Myocyte (in vitro differentiated cells): ENCODE measurements at places on chromosomes 6 and 20. TPM values are rescaled to one million over a fixed set of nuclear protein-coding genes. Genes with fewer than 3 reads are reported as not detected.

PI3 gene
- not detected in 2 replicates for total RNA-seq

SPEF1 gene
- total RNA-seq = 0.11 TPM in 1 of 2 replicates, not detected in the other

VNN1 gene
- 2.7 TPM in 2 replicates for total RNA-seq

DNA sequence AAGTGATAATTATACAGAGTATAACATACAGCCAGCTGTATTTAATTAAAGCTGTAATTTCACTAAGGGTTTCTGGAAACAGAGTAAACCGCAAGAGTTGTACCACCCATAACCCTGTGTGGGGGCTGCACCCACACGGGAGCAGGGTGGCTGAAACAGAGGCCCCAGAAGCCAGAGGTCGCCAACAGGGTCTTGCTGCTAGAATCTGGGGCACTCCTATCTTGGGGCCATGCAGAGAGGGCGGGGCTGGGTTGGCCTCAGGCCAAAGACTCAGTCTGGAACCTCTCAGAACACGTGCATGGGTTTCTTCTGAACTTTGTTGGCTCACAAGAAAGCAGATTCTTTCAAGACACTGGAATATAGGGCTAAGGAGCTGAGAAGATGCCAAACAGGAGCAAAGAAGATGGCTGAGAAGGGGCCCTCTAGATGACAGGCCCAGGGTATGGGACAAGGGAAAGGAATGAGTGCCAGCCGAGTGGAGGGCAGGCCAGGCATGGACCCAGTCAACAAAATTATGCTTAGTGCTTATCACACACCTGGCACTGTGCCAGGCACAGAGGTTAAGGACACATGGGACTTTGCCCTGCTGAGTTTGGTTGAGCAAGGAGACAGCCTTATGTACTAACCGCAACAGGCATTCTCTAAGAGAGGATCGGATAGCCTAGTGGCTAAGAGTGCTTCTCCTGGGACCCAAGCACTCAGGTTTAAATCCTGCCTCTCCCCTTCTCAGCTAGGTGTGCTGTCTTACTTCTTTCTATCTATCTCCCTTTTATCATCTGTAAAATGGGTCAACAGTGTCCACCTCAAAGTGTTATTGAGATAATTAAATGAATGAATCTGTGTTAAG lies 96.6 kb upstream of the FOXP4 start:
- no peak for DNase-seq

DNA sequence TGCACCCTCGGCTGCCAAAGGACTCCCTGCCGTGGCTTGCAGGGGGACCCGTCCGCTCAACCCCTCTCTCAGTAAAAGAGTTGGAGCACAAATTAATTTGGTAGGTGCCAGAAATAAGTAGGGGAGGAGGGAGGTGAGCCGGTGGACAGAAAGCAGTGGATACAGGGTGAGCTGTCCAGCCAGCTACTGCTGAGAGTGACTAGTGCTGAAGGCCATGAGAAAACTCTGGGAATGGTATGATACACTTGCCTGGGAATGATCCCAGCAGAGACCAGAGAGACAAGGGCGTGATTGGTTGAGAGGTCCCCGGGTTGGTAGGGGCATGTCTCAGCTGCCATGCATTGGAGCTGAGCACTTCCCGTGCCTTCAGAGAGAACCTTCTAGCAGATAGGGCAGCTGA lies 15.7 kb downstream of the FOXQ1 start:
- DNase-seq = no peak

DNA sequence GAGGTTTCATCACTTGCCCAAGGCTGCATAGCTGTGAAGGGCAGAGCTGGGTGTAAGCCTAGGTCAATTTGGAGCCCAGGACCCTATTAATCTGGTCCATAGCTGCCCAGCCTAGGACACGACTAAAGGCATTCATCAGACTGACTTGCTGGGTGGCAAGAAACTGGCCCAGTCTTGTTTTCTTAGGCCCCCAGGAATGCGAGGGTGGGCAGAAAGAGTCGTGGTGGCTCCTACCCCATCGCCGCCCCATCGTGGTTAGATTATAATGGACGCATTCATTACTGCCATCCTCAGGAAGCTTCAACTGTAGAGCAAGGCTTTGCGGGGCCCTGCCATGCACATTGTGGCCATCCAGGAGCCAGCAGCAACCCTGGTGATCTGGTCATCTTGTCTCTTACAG lies 16.1 kb downstream of the DYNLRB1 start:
- no peak for DNase-seq

GRCh38 chr6:113626475-113626874 lies 230.7 kb upstream of the MARCKS start:
- no peak for DNase-seq
